ENCODE measurements at places on chromosomes 7 and 10. TPM values are rescaled to one million over a fixed set of nuclear protein-coding genes. Genes with fewer than 3 reads are reported as not detected.

GRCh38 chr7:80881351-80881900 lies 37.4 kb downstream of the SEMA3C start:
- no peaks in the 10 kb centered on the region for H3K4me1 ChIP-seq
- no peaks in the 10 kb centered on the region for H3K36me3 ChIP-seq
- H3K4me3 ChIP-seq: no peak overlapping the region
- no peak overlapping the region for H3K27ac ChIP-seq
- no peaks in the 10 kb centered on the region for H3K27me3 ChIP-seq
- no peak for DNase-seq

DNA sequence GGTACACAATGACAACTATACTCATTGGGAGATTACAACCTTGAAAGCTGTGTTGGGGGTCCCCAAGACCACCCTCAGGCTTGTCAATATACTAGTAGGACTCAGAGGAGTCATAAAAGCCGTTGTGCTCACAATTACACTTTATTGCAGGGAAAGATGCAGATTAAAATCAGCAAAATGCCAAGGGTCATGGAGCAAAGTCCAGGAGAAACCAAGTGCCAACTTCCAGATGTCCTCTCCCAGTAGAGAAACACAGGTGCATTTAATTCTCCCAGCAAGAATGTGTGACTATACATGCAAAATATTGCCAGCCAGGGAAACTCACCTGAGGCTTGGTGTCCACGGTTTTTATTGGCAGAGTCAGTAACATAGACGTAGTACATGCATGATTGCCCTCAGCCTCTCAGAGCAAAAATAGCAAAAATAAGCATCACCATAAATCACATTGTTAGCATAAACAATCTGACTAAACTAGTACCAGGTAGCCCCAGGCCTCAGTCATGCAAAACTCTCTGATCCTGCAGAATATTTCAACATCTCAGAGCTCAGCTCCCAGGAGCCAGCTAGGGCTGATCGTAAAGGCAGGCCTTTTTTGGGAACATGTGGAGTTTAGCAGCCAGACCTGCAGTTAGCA lies 50.7 kb downstream of the VIM start:
- no peak for DNase-seq
- no peaks in the 10 kb centered on the region for H3K4me1 ChIP-seq
- no peak overlapping the region for H3K4me3 ChIP-seq

GRCh38 chr10:77043420-77043763 lies 594.2 kb downstream of the KCNMA1 start:
- peaks cover 4% of the 10 kb centered on the region for H3K27me3 ChIP-seq
- no peak for DNase-seq
- no peaks in the 10 kb centered on the region for H3K36me3 ChIP-seq
- no peak overlapping the region for H3K27ac ChIP-seq
- H3K4me3 ChIP-seq: no peak overlapping the region
- H3K4me1 ChIP-seq: peaks cover 8% of the 10 kb centered on the region

DNA sequence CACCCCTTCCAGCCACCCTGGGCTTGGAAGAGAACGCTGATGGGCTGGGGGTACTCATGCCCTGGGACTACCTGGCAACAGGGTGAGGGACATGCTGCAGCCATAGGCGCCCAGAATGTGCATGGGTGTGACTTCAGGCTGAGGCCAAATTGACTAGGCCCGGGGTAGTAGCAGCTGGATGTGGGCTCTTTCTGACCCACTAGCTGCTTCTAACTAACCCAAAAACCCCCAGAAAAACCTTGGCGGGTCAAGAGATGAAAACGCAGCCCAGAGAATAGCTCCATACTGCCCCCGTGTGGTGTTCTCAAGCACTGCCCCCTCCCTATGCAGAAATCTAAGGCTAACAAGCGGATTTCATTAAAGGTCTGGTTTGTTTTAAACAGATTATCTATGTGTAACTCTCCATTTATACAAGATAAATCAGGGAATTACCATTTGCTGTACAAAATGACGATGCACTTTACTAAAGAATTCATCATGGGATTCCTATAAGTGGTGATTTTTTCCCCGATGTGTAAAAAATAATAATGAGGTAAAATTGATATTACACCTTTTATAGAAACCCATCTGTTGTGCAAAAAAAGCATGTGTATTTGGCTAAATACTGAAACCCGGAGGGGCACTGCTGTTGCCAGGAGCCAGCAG lies 4.2 kb downstream of the SMARCD3 start:
- DNase-seq: peak; percentile 78
- H3K4me1 ChIP-seq: peaks cover 35% of the 10 kb centered on the region
- H3K4me3 ChIP-seq: peak overlapping the region; percentile 35

Gene FAM107B
- total RNA-seq: 208 TPM

Gene ADAM8
- 142 TPM for total RNA-seq

DNA sequence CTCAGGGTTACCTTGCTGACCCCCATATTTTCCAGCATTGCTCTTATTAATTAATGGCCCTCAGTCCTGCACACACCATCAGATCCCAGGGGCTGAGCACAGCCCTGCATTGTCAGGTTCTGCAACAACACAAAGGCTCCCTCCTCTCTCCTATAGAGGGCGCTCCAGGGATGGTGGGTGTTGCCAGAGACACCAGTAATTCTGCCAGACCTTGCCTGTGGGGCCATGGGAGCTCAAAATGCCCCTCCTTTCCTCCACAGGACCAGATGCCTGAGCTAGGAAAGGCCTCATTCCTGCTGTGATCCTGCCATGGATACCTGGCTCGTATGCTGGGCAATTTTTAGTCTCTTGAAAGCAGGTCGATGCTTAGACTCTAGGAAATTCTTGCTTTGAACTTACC lies 42.8 kb upstream of the PRSS58 start:
- peaks cover 15% of the 10 kb centered on the region for H3K4me1 ChIP-seq
- H3K27me3 ChIP-seq: peaks cover 28% of the 10 kb centered on the region
- H3K27ac ChIP-seq: no peak overlapping the region
- DNase-seq: no peak

Data from activated CD8-positive, alpha-beta memory T cell treated with anti-CD3 and anti-CD28 coated beads, Interleukin-2, amount 10 ng/mL, durations not matched to agents 7 days and 5 days (primary cell).